Jurkat, Clone E6-1 (cell line): ENCODE measurements at places on chromosomes 7 and 10.

- DNase-seq: no peak
These were observed 13.4 kb downstream of the HNRNPF start for GRCh38 chr10:43395571-43396060.

DNA sequence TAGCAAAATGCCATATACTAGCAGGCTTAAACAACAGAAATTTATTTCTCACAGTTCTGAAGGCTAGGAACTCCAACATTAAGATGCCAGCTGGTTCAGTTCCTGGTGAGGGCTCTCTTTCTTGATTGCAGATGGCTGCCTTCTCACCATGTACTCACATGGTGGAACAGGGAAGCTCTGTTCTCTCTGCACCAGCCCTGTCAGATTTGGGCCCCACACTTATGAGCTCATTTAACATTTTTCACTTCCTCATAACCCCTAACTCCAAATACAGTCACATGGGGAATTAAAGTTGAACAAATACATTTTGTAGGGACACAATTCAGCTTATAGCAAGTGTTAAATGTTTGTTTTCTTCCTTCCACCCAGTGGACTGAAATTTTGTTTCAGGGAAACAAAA lies 218.6 kb upstream of the TAC1 start:
- DNase-seq: no peak

GRCh38 chr7:156039971-156040677 lies 227.9 kb upstream of the SHH start:
- no peak for DNase-seq

DNA sequence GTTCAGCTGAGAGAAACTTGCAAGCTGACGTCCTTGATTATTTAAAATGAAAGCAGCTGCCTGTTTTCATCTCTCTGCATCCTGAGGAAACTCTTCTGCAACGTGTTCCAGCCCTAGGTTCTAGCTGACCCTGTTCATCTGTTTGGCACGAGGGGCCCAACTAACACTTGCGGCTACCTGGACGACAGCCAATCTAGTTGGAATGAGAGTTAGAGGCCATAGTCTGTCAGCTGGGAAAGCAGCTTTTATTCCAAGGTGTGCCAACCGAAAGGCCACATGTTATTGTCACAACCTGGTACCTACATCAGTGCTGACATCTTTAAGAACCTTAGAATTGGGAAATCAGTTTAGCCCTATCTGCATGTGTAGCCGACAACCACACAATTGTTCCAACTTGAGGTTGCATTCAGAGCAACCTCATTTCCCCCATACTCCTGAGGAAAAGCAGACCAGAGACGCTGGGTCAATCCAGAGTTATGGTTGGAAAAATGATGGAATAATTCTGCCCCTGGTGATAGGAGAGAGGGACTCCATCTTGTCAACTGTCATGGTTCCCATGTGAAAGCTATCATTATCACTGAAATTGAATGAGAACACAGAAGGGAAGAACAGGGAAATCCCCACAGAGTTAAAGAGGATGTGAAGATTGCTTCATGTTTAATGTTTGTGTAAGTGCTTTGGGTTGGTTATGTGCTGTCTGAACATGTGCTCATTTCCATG lies 121.6 kb downstream of the EGFR start:
- no peak for DNase-seq

DNA sequence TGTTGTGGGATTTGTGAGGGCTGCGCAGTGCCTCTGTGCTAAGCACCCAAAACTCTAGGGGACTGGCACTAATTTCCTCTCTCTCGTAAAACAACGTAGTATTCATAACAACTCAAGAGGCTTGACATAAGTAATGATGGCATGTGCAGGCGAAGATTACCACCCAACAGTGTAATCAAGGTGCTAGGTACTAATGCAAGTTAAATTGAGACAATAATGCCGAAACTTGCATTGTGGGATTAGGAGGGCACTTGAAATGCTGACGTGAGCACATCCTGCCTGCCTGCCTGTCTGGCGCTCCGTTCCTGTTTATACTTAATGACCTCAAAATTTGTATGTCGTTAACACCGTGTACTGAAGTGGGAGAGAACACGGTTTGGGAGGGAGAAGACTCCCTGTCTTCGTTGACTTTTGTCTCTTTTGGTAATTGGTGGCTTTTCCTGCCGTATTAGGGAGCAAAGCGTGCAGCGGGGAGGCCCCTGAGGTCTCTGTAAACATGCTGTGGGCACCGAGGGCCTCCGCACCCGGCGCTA lies 139.0 kb downstream of the MGMT start:
- no peak for DNase-seq

DNA sequence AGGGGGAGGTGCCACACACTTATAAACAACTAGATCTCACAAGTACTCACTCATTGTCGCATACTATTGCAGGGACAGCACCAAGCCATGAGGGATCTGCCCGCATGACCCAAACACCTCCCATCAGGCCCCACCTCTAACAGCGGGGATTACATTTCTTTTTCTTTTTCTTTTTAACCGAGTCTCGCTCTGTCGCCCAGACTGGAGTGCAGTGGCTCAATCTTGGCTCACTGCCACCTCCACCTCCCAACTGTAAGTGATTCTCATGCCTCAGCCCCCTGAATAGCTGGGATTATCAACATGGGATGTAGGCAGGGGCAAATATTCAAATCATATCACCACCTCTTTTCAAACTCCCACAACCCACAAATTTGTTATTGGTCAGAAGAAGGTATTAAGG lies 76.7 kb downstream of the SKAP2 start:
- DNase-seq: no peak

DNA sequence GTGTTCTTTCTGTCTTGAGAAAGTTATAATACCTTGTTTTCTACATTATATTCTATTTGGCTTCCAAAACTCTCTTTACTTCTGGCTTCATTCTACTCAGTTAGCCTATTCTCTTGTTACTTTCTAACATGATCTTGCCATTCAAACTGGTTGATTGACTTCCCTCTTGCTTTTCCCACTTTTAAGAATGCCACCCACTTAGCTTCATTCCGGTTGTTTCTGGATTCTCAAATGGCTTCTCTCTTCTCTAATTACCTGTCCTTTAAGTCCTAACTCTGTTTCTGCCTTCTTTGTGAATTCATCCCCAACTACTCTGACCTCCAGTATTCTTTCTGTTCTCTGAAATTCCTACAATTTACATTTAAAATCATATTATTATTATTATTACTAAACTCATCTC lies 52.0 kb downstream of the ANKIB1 start:
- no peak for DNase-seq

- peak; percentile 77 for DNase-seq
These were observed 101.6 kb downstream of the NKX6-2 start for GRCh38 chr10:132684164-132684891.

- DNase-seq: no peak
These were observed 30.0 kb upstream of the AUTS2 start for GRCh38 chr7:69568266-69568665.

DNA sequence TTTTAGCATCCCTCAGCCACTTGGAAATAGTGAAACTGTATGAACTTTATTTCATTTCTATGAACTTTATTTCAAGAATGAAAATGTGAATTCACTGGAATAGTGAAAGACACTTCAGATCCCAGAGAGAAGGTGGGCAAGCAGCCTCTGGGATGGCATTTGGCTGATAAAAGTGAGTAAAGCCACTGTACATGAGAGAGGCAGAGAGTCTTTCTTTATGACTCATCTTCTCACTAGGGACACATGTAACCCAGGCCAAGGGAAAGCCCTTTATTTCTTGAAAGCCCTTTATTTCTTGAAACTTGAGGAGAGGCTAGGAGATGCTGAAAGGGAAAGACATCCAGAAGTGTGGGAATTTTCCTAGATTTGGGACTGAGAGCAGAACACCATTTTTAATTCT lies 148.9 kb upstream of the SMIM30 start:
- DNase-seq: no peak

- DNase-seq: no peak
These were observed 434.7 kb downstream of the TNS3 start for GRCh38 chr7:47147213-47147631.
